D341Med (cell line): ENCODE measurements at places on chromosomes 4 and X.

DNA sequence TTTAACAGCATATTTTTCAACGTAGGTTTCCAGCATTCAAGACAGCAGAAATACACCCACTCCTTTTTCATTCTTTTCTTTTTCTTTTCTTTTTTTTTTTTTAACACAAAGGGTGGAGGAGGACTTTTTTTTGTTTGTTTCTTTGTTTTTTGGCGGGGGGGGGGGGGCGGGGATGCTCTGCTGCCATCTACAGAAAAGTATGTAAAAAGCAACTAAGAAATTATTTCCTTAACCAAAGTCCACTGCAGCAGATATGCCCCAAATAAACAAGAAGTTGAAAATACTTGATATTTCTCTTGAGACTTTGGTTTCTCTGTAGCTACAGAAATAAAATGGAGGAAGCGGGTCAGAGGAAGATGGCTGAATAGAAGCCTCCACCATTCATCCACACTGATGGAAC, 63.2 kb upstream of the PBDC1 start:
- no peak for DNase-seq

- DNase-seq = no peak
Observed at GRCh38 chrX:82092307-82092706, 890.4 kb downstream of the SH3BGRL start.

DNA sequence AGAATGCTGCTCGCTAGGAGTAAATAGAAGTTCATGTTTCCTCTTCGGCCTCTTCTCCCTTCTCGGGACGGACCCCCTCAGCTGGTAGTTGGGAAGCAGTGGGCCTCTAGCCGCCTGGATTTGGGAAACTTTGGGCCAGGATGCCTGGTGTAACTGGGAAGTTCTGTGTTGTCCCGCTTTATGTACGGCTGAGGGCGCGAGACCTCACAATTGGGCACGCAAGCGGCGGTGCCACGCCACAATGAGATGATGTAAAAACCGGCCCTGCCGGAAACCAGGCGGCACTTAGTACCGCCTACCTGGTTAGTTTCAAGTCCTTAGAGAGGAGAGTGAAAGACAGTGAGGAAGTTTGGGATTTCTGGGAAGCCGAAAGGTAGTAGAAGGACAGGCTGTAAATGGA, at the start of gene CT83:
Gene CT83 (minus strand): TSS at position 155 of the 400 bp plus-strand sequence. CDS start 120 bp downstream, at position 35.
- DNase-seq = no peak

DNA sequence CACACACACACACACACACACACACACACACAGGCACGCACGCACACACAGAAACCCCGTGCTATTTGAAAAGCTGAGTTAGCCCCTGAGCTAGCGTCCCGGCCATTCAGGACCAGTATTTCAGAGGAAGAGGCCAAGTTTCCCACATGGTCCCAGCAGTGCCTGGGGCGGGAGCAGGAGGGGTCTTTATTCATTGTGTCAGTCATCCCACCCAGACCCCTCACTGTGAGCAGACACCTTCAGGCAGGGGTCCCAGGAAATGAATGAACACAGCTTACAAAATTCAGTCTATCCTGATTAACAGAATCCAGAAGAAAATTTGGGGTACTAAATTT, 58.1 kb downstream of the ZFYVE28 start:
- no peak for DNase-seq

DNA sequence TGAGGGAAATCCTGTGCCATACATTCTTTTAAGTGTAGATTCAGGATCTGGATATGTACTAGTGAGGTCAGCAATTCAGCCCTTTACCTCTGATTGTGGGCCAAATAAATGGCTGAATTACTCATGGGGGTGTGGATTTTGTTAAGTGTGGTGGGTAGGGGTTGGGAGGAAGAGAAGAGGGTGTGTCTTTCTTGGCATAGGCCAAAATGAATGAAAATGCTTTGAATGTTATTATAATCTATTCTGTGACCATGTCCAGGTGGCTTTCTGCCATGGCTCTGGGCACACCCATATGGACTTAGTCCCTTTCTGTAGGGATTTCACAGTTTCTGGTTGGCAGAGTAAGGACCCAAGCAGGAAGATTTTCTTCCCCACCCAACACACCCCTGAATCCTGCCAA, 244.3 kb downstream of the CBR4 start:
- DNase-seq = no peak

- no peak for DNase-seq
Observed at GRCh38 chr4:75924309-75924827, 16.4 kb downstream of the NAAA start.

DNA sequence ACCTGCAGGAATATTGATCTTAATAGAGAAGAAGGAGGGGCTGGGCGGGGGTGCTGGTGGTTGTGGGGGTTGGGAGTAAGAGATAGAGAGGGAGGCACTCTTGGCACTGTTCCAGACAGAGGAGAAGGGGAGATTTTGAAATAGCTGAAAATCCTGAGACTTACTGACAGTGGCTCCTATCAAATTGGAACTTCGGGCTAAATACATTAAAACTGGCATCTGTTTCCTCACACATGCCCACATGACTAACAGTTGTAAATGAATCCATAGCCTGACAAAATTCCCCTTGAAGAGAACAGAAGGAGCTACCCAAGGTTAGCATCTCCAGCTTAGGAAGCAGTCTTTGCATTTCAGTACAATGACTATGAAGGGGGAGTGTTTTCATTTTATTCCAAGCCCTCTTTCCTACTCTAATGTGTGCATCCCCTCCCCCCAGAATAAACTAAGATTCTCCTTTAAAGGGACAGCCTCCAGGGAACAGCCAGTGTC, 1.4 kb downstream of the DCX start:
- DNase-seq = no peak
